ENCODE measurements at places on chromosomes 4 and X.

GRCh38 chr4:73683456-73683855, 56.9 kb upstream of the CXCL8 start:
- no peak for DNase-seq

GRCh38 chr4:7985891-7986441, 46.3 kb upstream of the AFAP1 start:
- no peak for DNase-seq

DNA sequence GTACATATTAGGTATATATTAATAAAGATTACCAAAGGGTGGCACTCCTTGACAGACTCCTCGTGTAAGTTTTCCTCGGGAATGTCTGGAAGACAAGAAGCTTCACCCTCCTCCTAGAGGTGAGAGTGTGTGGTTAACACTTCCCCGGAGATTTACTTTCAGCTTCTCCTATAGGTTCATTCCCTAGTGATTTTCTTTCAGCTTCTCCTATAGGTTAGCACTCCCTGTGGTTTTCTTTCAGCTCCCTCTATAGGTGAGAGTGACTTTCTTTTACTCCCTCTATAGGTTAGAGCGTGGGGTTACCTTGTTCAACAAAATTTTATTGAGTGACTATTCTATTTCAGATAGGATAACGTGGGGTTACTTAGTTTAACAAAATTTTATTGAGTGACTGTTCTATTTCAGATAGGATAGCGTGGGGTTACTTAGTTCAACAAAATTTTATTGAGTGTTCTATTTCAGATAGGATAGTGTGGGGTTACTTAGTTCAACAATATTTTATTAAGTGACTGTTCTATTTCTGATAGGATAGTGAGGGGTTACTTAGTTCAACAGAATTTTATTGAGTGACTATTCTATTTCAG, 106.0 kb upstream of the PLAC1 start:
- DNase-seq: no peak

DNA sequence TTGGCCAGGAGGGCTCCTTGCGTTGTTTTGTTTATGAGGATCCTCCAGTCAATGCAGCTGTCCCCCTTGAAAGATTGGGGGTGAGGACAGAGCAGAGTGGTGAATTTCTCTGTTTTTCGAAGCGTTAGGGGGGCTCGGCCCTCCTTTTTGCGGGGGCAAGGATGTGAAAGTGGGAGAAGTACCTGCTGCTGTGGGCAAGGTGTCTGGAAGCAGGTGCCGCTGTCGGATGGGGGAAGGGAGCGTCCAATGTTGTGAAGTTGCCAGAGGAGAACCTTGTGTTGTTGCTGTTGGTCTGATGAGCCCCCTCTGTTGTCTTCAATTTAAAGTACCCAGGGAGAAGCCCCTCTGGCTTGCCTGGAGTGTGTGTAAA, 613 bp downstream of the GLRB start:
- no peak for DNase-seq

DNA sequence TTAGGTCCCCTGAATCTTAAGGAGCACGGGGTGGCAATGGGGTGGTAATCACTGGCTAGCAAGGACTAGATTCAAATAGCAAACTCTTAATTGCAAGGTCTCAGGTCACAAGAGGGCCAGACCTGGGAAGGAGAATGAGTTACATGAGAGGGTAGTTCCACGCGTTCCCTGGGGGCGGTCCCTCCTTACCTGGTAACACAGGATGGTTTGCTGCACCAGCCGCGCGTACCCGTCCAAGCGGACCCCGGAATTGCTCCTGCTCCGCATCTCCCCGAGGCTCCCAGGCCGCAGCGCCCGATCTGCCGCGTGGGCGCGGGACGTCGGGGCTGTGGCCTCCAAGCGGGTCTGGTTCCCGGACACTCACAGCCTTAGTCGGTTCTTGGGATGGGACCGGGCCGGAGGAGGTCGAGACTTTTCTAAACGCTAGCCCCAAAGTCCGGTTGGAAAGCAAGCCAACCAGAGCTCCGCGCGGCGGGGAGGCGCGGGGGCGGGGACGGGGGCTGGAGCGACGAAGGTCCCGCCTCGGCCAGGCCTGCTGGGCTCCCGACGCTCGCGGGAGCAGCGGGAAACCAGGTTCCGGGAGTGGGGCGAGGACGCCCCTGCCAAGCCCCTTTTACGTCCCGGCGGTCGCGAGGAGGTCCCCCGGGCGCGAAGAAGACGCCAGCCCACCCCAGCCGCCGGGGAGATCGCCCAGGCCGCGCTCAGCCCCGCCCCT, at the start of gene PHKA2:
Gene PHKA2, minus strand, starts transcription at position 449 of the 715 bp plus-strand sequence. Its CDS starts 182 bp downstream, at position 267.
- DNase-seq: peak; percentile 77

- DNase-seq: no peak
Observed at GRCh38 chr4:123748806-123749205, 352.2 kb downstream of the SPRY1 start.

- DNase-seq: no peak
Observed at GRCh38 chr4:185335579-185335978, 60.1 kb downstream of the LRP2BP start.

DNA sequence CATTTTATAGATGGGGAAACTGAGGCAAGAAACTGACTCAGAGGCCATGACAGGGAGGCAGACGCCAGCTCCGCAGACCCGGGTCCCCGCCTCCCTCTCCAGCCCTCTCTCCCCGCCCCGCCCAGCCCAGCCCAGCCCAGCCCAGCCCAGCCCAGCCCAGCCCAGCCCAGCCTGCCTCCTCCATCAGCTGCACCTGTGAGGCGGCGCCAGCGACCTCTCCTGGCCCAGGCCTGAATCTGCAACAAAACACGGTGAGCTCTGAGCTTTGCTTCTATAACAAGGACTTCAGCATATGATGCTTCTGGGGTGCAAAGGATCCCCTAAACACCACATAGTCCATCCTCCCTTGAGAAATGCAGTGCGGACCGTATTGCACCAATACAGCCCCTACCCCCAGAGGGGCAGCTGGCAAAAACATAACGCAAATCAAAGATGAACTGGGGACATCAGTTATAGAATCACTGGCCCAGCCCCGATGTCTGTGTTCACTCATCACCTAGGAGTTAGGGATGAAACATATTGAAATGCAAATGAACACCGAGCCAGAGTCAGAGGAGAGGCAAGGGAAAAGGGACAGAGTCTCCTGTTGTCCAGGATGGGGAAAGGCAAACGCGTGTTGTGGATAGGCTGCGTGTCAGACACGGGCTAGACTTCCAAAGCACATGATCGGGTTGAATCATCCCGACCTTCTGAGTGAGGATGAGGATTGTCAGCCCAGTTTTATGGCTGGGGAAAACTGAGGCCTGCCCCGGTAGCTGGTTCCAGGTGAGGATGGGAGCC, 216.1 kb upstream of the PSAPL1 start:
- DNase-seq: no peak

DNA sequence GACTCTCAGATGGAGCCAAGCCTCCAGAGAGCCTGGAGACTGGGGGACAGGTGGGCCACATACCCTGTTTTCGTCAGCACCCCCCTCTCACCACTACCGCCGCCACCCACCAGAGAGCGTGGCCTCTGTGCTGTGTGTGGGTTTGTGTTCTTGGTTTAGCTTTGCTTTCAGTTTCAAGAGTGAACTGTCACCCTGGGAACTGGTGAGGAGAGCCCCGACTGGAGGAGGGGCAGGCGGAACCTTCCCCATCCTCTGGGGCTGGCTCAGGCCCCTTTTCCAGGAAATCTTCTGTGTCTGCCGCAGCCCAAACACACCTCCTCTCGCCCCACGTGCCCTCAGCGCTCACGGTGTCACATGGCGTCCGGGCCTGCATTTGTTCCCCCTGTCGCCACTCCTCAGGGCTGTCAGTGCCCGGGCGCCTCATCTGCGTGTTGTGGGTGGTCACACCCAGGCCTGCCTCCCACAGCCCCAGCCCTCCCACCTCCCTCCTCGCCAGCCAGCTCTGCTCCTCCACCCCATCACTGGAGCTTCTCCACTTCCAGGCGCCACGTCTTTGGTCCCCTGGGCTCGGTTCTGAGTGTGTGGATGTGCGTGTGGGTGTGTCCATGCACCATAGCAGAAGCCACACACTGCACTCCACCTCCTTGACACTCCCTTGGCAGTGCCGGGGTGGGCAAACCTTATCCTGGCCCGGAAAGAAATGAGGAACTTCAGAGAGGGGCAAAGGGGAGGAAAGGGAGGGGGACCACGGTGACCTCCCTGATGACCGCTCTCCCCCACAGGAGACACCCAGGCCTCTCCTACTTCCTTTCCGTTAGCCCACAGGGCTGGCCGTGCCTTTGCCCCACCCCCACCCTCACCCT, 27.8 kb downstream of the ELF4 start:
- peak; percentile 52 for DNase-seq

- DNase-seq: no peak
Observed at GRCh38 chrX:68498044-68498507, 775 bp upstream of the YIPF6 start.

DNA sequence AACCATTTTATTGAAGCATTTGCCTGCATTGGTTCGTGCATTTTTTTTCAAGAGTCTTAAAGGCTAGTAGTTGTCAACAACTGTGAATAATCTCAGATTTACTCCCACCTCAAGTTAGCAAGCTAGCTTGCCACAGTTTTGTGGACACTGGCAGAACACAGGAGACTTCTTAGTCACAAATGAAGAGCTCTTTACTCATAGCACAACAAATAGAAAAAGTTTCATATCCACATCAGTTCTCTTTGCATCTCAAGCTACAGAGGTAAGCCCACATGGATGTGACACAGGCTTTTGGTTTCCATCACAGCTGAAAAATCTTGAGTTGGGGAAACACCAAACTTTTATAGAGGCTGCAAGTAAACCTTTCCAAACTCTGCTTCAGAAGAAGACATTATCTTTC, 2315.7 kb upstream of the TENM3 start:
- no peak for DNase-seq

DNA sequence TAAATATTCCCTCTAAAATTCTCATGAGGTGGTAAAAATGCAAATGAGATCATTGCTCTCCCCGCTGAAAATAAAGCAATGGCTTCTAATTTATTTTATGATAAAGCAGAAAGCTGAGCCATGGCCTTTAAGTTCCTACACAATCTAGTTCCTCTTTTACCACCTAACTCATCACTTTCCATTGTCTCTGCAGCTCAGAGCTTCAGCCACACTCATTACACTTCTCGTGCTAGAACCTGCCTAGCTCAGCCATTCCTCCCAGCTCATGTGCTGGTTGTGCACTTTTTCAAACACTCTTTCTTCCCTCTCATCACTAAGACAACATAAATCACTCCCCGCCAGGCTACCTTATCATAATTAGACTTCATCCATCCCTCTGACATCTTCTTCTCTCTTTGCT, 1112.1 kb upstream of the PRKX start:
- DNase-seq: no peak

GRCh38 chr4:156201050-156201449, 247.4 kb upstream of the CTSO start:
- no peak for DNase-seq

DNA sequence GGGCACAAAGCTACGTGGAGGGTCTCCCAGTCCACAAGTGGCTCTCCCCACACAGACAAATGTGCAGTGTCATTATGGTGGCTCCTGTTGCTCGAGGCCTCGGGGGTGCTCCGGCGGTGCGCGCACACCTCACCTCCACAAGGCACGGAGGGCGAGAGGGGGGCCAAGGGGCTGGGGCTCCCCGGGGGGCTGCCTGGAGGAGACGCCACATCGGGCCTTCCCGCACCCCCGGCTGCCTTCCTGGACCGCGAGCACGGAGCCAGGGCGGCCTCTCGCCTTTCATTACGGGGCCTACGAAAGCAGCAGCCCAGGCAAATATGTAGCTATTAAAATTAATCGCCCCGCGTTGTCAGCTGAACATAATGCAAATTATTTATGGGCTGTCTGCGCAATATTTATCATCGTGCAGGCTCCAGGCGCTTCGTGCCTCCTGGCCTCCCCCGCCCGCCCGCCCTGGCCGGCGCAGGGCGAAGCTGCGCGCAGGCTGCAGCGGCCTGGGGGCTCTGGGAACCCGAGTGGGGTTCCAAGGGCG, 70.8 kb upstream of the BCOR start:
- no peak for DNase-seq

DNA sequence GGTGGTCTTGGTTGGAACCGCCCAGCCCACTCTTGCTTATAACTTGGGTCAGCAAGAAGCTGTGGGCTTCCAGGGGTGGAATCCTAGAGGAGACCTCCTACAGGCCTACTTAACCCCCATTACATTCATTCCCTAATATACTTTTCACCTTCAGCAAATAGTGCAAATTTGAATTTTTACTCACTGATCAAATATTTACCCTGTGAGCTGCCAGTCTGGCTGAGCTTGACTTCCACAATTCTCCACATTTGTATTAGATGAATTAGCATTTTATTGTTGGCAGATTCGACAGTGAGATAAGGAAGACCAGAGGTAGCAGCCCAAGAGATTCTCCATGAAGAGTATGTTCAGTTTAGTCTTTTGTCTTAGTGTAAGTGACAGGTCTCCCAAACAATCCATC, 199.6 kb downstream of the BCOR start:
- DNase-seq: no peak

DNA sequence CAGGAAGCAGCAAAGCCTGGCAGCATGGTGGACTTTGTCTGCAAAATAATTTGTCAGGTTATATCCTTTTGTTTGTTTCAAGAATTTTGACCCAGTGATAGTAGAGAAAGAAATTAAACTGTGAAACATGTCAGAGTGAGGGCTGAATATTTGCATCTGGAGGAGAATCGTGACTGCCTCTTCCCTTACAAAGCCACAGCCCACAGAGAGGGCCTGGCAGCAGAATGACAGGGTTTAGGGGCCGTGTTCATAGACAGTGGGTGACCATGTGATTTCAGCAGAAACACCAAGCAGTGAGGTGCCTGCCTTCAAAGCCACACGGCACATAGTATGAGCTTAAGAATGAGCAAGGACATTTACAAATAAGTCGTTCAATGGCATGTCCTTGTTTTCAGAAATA, 24.4 kb upstream of the PLAC8 start:
- DNase-seq: no peak

DNA sequence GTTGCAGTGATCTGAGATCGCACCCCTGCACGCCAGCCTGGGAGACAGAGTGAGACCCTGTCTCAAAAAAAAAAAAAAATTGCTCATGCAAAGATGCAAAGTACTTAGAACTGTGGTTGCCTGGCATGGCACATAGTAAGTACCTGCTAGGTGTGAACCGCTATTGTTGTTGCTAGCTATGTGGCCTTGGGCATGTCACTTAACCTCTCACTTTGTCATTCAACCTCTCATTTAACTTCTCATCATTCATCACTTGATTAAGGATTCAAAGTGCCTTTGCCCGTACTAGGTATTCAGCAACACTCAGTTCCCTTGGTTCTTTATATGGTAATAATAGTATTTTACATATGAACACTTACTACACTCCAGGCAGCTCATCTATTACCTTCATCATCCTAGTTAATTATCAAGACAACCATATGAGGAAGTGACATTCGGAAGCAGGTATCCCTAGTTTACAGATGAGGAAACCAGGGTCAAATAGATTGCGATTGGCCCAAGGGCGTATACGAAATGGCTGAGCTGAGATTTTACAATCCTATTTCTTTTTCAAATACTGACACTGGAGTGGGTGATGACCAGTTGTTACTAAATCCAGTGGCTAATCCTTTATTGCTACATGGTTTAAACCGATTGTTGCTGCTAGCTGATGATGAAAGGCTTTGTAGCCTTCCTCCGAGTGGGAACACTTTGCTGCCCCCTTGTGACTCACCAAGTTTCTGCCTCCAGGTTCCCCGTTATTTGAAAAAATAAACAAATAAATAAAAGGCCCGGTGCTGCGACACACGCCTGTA, 28.8 kb upstream of the SOWAHD start:
- peak; percentile 53 for DNase-seq

- no peak for DNase-seq
Observed at GRCh38 chr4:154610582-154610981, 1.9 kb downstream of the FGG start.

All from right forelimb (tissue), 1 donor.